Ammon's horn (tissue), 1 donor: ENCODE measurements at places on chromosomes 13 and 19.
A peak's percentile ranks its signal among the peaks of the same experiment; 100 is the strongest.

- DNase-seq: no peak
Measured at GRCh38 chr19:46845959-46846459, 4.6 kb downstream of the AP2S1 start.

GRCh38 chr19:7552781-7553180, 17.3 kb downstream of the PNPLA6 start:
- no peak for DNase-seq

- peak; percentile 31 for DNase-seq
Measured at GRCh38 chr13:26601669-26602068, 44.2 kb downstream of the WASF3 start.

GRCh38 chr13:44667943-44668342, 91.8 kb upstream of the TSC22D1 start:
- DNase-seq: peak; percentile 3

GRCh38 chr13:45548281-45548680, 67.3 kb downstream of the ERICH6B start:
- no peak for DNase-seq

GRCh38 chr19:36686365-36687213, 823 bp upstream of the ZNF567 start:
- DNase-seq: no peak

GRCh38 chr13:34793301-34793700, 148.8 kb upstream of the NBEA start:
- DNase-seq: no peak

- peak; percentile 67 for DNase-seq
Measured at GRCh38 chr13:97934590-97934989, 18.9 kb upstream of the IPO5 start.

GRCh38 chr13:57716295-57716694, 84.8 kb downstream of the PCDH17 start:
- DNase-seq: no peak

GRCh38 chr13:47175172-47175866, 278.5 kb upstream of the HTR2A start:
- no peak for DNase-seq

- DNase-seq: no peak
Measured at GRCh38 chr19:44315883-44316282, 11.1 kb upstream of the ZNF235 start.

- DNase-seq: no peak
Measured at GRCh38 chr13:50352720-50353480, 337.7 kb downstream of the KCNRG start.

DNA sequence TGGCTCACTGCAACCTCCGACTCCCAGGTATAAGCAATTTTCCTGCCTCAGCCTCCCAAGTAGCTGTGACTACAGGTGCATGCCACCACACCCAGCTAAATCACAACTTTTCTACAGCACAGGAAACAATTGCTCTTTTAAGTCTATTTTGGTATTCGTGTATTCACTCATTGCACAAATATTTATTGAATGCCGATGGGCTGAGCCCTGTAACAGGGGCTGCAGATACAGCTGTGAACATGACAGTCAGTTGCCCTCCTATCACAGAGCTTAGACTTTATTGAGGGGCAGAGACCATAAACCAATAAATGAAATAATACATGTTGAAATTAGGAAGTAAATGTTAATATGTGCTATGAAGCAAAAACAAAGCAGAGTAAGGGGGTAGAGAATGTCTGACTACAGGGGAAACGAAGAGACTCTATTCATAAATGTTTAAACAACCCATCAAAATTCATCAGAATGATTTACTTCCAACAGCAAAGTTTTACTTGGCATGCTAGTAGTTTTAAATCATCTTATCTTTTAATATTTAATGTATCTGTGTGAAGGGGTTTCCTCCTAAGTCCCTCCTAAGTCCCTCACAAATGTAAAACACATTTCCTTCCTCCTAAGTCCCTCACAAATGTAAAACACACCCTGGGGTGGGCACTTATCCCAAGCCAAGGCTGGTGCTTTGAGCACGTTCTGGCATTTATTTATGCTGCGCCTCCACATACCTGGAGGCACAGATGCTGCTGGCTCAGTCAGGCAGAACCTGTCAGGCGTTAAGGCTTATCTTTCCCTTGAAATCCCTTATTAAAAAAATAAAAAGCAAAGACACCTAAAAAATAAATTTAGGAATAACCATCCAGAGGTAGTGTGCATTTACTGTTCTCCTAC, 140.8 kb downstream of the MIPEP start:
- no peak for DNase-seq

DNA sequence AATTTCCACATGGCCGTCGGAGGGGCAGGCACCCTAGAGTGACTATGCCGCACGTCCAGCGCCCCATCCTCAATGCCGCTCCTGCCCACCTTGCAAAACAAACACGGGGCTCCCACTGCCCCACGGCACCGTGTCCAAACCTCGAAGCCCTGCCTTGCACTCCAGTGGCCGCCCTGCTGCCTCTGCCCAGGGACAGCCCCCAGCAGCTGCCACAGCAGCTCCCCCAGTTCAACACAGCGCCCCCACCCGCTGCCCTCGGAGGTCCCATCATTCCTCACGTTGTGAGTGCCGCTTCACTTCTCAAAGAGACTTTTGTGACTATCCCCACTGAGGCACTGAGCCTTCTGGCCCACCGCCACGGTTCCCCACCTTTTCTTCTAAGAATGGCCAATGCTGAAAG, 22.3 kb upstream of the TMEM160 start:
- no peak for DNase-seq

DNA sequence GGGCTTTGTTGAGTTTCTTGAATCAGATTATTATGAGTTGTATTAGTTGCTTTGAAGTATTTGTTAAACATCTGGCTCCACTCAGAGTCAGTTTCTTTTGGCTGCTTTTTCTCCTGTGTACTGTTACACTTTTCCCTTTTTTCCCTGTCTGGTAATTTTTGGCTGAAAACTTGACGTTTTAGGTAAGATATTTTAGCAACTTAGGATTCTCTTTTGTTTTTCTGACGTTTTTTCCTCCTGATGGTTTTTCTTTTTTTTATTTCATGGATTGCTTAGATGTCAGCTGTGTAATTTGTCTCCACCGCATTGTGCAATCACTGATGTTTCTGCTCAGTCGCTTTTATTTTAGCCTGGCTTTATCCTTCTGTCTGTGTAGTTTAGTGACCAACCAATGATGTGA, 20.7 kb downstream of the RFC3 start:
- DNase-seq: no peak

GRCh38 chr13:113338451-113338850, 25.5 kb downstream of the GRTP1 start:
- DNase-seq: no peak

GRCh38 chr13:110236831-110237261, 70.1 kb downstream of the COL4A1 start:
- no peak for DNase-seq

DNA sequence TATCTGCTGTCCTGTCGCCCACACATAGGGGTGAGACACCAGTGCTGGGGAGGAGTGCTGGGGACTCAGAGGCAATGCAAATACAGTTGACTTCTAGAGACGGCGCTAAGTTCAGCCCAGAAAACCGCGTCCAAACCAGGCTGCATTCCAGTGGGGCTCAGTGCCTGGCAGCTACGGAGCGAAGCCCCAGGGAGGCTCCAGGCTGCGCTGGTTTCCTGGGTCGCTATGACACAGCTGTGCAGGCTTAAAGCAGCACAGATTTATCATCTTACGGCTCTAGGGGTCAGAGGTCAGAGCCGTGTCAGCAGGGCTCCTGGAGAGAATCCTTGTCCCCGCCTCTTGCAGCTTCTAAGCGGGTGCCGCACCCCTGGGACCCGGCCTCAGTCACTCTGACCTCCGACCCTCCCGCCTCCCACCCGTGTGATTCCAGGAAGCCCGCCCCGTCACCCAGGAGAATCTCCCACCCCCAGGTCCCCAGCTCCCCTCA, 61.6 kb downstream of the ANKRD10 start:
- no peak for DNase-seq

GRCh38 chr13:41985788-41986508, 25.0 kb upstream of the VWA8 start:
- no peak for DNase-seq

DNA sequence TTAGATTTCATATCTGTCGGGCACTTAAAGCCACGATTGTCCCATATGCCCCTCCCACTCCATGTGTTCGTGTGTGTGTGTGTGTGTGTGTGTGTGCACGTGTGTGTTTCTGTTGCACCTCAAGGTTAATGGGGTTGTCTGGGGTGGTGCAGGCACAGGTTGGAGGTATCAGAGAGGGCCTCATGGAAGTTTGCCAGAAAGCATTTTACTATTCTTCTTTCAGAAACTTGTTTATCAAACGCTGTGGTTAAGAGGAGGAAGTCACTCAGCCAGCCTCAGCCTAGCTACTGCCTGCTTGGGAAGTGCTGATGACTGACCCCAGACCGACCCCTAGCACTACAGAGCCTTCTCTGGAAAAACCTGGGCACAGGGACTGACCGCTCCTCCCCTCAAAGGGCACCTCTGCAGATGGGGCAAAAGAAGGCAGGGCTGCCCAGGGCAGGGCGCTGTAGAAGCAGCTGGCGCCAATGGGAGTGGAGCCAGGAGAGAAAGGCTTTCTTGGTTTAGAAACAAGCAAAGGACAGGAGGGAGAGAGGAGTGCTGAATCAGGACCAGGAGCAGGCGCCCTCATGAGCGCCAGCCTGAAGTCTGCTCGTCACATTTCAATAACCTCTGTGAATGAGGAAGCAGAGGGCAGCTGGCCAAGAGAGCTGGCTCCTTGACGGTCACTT, 3.9 kb downstream of the SIAH3 start:
- no peak for DNase-seq

DNA sequence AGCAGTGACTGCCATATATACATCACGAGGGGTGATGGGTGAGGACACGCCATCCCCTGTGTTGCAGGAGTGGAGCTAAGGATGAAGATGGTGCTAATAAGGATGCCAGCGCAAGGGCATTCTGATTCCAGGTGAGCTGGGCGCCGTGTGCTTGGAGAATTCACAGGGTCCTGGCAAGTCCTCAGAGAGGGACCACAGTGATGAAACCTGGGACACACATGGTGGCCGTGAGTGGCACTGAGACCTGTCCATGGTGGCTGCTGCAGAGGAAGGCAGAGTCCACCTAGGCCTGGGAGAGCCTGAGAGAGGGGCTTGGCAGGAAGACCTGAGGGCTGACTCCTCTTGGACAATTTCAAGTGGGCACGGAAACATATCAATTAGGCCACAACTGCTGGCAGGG, 65.2 kb downstream of the RFX2 start:
- DNase-seq: no peak

GRCh38 chr13:65347420-65348030, 1882.6 kb downstream of the PCDH9 start:
- no peak for DNase-seq

- DNase-seq: no peak
Measured at GRCh38 chr13:44955406-44955805, 33.9 kb downstream of the NUFIP1 start.

GRCh38 chr13:95676105-95676761, 706 bp upstream of the DNAJC3 start:
- peak; percentile 29 for DNase-seq

DNA sequence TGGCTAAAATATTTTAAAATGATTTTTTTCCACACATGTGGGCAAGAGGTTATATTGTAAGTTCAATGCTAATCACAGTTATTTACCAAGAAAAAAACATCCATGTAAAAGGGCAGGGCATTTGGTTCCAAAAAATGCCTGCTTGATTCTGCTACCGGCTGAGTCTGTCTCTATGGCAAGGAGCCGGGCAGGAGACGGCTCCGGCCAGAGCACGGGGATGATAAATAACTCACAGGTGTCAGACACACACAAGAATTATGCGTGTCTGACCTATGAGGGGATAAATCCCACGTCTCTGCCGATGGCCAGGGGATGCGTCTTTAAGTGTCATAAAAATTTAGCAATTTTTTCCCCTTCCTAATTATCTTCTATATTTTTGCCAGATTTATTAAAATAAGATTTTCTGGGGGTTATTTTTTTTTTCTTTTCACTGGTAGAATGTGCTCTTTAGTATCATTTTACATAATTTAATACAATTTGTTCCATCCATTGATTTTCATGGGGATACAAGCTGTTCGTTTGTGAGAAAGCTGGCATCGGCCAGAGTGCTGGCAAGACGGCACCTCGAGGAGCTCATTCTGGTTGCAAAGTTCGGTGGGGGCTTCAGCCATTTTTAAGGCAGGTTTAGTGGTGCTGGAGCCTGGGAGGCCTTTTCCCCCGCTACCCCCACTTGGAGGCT, 253.9 kb downstream of the ZNF536 start:
- DNase-seq: no peak
